ENCODE measurements at places on chromosomes 5 and 9.

- peak; percentile 51 for DNase-seq
Measured at GRCh38 chr9:133113949-133114885, 6.8 kb downstream of the RALGDS start.

DNA sequence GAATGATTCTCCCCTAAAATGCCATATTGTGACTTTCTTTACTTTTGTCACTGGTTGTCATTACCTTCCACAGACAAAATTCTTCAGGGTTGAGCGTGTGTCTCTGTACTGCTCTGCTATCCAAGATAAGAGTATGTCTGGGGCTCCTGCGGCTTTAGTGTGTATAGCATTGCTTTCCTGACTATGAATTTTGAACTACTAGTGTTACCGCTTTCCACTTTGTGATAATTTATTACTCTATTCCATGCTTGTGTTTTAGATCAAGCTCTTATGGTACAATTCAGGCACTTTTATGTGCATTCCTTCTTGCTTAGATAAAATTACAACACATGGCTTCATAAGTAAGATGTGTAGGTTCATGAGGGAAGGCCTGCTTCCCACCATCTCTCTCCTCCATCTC, 51.5 kb upstream of the MEF2C start:
- no peak for DNase-seq

- no peak for DNase-seq
Measured at GRCh38 chr9:97895211-97895610, 27.1 kb downstream of the TRMO start.

GRCh38 chr9:96242811-96243210, 59.2 kb downstream of the HSD17B3 start:
- no peak for DNase-seq

GRCh38 chr5:132067451-132067850, 6.1 kb upstream of the CSF2 start:
- no peak for DNase-seq

GRCh38 chr5:115524199-115524847, 20.3 kb downstream of the FEM1C start:
- no peak for DNase-seq

- no peak for DNase-seq
Measured at GRCh38 chr5:154274828-154275185, 84.3 kb downstream of the GALNT10 start.

GRCh38 chr9:101477214-101477613, 41.6 kb upstream of the ALDOB start:
- no peak for DNase-seq

- no peak for DNase-seq
Measured at GRCh38 chr9:16743375-16743774, 127.1 kb downstream of the BNC2 start.

DNA sequence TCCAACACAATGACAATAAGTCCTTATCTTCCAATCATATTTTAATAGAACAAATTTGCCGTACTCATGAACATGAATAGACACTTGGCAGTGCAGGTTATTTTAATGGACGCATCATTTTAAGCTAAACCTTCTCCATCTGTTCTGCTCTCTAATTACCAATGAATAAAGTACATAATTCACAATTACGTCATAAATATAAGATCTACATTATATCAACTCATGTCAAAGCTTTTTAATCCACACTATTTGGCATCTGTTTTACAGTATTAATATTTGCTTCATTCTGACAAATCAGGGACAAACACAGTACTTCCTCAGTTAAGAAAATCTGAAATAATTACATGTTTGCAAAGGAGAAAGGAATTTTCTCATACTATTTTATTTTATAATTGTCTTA, 344.1 kb upstream of the DMAC1 start:
- no peak for DNase-seq

DNA sequence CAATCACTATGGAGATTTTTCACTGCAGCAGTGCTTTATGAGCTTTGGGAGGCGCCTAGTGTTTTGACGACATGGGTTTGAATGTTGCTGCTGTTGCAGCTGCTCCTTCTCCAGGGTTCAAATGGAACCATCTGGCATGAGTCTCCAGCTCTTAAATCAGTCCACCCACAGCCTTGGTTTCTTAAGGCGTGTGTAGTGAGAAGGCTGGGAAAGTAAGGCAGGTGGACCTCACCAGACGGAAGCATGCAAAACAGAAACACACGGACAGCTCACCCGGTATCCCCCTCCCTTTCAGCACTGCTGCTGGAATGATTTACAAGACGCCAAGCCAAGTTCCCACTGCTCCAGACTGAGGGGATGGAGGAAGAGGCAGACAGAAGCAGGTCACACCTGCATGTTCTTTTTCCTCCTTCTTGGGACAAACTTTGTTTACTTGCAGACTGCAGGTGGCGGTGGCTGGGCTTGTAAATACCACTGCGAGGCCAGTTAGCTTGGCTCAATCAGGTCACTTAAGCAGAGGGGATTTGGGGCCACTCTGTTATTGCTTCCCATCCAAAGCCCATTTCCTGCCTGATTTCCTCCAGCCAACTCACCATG, 47.4 kb downstream of the ADAM19 start:
- DNase-seq = no peak

- no peak for DNase-seq
Measured at GRCh38 chr5:89435347-89435746, 552.4 kb upstream of the MEF2C start.

DNA sequence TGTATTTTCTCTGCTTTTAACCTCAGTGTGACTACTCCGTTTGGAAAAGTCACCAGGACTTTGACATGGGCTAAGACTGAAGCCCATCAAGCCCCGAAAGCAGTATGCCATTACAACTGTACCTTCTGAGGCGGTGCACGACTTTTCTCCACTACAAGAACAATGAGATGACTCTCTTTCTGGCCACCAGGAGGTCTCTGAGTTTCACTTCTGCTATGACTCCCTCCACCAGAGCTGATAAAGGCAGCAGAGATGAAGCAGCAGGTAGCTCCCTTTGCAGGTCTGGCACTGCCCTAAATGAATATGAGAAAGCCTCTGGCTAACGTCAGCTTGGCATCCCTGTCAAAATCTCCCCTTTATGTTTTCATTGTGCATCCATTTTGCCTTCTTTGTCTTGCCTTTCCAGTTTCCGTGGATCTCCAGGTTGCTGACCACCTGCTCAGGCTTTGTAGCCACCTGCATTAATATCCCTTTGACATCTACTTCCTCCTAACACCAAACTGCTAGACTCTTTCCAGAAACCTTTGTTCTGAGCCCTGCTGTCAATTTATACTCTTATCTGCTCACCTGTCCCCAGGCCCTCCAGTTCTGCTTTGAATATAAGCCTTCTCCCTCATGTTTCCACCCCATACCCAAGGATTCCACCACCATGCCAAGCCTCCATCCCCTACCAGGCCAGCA, 221.7 kb downstream of the ZNF608 start:
- no peak for DNase-seq

DNA sequence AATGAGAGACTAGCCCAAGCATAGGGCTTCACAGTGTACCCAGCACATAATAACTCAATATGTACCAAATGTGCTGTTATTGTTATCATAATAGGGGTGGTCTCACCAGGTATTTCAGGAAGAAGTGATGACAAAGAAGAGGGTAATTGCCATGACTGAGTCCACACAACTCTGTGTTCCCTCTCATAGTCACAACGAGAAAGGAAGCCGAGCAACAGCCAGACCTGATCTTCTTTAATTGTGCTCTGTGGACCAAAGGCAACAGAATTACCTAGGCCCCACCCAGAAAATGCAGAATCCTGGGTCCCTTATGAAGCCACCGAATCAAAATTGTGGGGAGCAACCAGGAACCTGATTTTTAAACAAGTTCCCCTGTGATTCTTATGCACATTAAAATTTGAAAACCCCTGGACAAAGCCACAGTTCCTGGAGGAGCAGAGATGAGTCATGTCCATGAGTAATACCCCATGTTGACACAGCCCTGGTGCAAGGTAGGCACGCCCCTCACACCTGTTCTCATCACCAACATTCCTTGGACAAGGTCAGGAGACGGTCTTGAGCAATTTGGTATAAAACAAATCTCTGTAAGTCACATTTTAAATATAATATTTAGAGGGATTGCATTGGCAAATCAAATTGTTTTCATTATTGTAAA, 5.2 kb downstream of the FGF1 start:
- no peak for DNase-seq

DNA sequence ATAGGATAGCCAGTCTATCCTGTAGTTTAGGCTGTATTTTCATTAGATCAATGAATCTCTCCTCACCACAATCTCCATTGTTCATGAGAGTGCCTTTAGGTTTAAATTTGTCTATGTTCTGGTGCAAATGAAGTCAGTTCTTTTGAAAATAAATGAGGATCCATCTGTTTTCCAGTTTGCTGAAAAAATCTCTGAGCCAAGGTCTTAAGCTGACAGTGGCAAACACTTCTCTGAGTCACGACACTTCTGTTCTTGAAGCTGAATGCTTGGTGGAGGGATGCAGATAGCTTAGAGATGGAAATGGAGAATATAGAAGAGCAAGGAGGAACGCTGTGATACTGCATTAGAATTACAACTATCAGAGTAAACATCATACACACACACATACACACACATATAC, 34.9 kb downstream of the DMRTA1 start:
- no peak for DNase-seq

DNA sequence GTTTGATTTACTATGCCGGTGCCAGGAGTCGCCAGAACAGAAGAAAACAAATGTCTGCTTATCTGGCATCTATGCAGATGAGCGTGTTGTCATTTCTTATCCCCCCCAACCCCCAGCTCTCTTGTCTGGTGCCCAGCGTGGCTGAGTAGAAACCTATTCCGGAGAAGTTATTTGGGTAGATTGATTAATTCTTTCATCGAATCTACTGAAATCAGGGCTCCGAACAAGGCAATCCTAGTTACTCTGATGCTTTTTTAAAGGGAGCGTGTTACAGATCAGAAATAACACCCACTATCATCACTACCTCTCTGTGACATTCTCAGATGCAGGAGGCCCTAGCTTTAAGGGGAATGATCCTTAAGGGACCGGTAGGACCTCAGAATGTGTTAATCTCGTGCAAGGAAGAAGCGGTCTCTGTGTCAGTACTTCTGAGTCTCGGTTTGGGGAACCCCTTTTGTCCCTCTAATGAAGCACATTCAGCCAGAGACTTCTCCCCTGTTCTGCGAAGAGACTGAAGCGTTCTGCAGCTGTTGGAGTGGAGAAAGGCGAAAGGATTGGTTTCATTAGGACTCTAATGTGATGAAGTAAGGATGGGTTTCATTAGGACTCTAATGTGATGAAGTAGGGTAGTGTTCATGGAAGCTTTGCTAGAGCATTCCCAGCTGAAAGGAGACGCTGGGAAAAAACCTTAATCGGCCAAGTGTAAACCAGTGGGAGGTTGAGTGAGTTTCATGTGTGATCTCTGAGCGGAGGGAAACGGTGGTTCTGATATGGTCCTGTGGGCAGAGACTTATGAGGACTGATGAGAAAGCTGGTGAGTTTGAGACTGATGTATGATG, 1.5 kb downstream of the PIP5K1B start:
- no peak for DNase-seq

GRCh38 chr9:132596200-132596599, 13.8 kb downstream of the BARHL1 start:
- DNase-seq = no peak

GRCh38 chr9:134325096-134325812, 1.0 kb upstream of the RXRA start:
- peak; percentile 25 for DNase-seq

GRCh38 chr5:5523066-5523505, 100.6 kb downstream of the ICE1 start:
- DNase-seq = no peak

- no peak for DNase-seq
Measured at GRCh38 chr5:23507278-23507685, at the start of gene PRDM9. PRDM9 (plus strand) TSS chr5:23507609; CDS start chr5:23509034, 1,425 bp downstream.

GRCh38 chr5:134079748-134080581, 34.5 kb upstream of the TCF7 start:
- DNase-seq = no peak

- no peak for DNase-seq
Measured at GRCh38 chr5:37900692-37901091, 60.9 kb upstream of the GDNF start.

GRCh38 chr9:28378231-28378630, 805.0 kb upstream of the C9orf72 start:
- DNase-seq = no peak

GRCh38 chr9:120210274-120210673, 369.7 kb downstream of the CDK5RAP2 start:
- DNase-seq = no peak

DNA sequence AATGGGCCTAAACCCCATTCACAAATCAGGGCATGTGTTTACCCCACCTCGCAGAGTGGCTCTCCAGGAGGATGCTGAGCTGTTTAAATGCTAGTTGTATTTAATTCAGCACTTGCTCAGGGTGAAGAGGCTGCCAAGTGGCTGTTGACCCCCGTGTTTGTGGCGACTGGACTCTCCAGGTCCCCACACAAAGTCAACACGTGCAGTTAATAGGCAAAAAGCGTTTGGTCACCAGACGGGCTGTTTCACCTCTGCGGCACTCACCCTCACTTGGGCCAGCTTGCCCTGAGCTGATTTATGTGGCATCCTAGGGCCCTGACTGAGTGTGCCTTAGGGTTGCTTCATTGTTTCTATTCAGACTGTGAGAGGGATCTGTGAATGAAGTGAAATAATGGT, 152.3 kb downstream of the GAS1 start:
- DNase-seq = no peak

DNA sequence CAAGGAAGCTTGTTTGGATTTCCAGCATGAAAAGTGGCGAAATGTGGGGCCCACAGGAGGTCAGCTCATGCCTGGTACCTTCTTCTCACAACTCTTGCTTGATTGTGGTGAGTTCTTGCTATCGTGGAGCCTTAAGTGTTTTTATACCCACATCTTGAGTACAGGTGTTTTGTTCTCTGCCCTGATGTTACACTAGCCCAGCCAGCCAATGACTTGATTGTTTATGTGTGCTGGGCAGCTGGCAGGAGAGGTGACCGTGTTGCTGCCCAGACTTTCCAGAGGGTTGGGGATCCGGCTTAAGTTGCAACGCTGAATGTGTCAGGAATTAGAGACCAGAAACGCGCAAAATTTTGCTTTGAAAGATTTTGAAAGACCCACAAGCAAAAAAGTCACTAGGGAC, 24.0 kb upstream of the TPPP start:
- no peak for DNase-seq

- no peak for DNase-seq
Measured at GRCh38 chr9:108410161-108410560, 445.6 kb downstream of the ACTL7B start.

DNA sequence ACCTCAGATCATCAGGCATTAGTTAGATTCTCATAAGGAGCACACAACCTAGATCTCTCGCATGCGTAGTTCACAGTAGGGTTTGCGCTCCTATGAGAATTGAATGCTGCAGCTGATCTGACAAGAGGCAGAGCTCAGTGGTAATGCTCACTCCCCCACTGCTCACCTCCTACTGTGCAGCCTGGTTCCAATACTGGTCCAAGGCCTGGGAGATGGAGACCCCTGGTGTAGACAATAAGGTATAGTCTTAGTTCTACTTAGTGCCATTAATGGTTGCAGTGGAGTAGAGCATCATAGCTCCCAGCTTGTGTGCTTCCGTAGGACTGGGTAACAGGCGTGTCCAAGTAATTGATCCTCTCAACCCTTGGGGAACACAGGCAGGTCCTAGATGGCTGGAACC, 70.4 kb upstream of the ANKRD55 start:
- DNase-seq = no peak

Measured in HL-60 (cell line).